ENCODE measurements at places on chromosomes 1 and 21.
A peak's percentile ranks its signal among the peaks of the same experiment; 100 is the strongest.

- no peak for DNase-seq
Observed at GRCh38 chr21:33870768-33871167, 44.8 kb downstream of the ATP5PO start.

DNA sequence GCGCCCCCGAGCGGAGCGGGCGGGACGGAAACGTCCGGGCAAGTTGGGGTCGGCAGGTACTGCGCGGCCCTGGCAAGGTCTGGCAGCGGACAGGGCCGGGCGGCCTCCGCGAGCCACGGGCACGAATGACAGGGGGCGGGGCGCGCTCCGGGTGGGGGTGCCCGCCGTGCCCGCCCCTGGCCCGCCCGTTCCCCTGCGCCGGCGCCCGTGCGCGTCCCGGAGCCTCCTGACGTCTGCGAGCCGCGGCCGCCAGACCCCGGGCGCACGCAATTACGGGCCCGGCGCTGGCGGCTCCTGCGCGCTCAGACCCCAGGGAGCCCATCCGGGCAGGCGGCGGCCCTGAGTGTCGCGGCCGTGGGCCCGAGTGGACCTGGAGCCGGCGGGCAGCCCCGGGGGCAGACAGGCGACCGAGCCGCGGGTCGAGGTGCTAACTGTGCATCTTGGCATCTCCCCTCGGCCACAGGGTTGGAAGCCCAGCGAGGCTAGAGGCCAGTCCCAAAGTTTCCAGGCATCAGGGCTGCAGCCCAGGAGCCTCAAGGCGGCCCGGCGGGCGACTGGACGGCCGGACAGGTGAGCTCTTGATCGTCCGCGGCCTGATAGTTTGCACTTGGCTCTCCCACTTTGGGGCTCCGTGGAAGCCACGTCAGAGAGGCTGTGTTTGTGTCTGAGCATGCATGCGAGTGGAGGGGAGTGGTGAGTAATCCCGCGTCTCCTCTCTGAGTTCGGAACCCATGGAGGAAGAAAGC lies 918 bp downstream of the MIB2 start:
- peak; percentile 50 for DNase-seq

GRCh38 chr1:20152599-20152930 lies 13.4 kb downstream of the PLA2G2F start:
- no peak for DNase-seq

DNA sequence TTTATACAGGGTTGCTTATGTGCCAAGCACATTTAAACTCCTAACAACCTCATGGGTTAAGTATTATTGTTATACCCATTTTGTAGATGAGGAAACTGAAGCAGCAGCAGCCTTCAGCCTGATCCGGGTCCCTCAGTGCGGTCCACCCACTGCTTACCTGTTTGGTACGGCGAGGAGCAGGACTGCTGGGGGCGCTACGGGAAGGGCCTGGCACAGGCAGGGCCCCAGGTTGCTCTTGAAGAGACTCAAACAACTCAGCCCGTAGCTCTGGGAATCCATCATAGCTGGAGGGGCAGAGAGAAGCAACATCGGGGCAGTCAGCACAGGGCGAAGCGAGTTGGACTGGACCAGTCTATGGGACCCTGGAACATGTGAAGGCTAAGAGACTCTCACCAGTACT lies 9.2 kb downstream of the DENND4B start:
- no peak for DNase-seq

- no peak for DNase-seq
Observed at GRCh38 chr1:91637539-91637994, 136.9 kb downstream of the CDC7 start.

DNA sequence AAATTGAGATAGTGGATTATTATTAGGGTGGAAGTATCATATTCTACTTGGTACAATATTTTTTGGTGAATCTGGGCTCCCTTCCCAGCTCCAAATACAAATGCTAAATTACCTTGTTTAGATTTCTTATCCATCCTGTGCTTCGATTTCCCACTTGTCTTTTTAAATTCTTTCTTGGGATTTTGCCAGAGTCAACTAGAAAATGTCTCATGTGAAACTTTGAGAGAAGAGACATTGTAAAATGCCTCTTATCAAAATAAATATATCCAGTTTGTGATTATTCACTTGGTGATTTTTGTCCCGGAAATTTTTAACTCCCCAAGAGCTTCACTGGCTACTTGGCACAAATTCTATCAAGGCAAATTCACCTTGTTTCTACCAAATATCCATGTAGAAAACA lies 202.0 kb downstream of the FMN2 start:
- DNase-seq = no peak

- DNase-seq = no peak
Observed at GRCh38 chr1:77038000-77038399, 170.7 kb downstream of the ST6GALNAC5 start.

DNA sequence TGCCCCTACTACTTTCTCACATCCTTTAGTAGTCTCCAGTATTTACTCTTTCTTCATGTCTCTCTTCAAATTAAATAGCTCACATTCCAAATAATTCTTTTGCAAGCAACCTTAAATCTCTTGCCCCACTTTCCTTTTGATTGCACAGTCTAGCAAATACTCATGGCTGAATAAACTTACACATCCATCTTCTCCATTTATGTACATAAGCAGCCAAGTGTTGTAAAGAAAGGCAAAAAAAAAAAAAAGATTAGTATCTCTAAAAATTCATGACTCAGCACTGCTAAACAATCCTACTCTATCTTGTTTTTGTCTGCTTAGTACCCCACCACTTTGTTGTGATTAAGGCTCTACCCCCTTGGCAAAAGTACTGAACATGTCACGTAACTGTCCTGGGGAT lies 42.6 kb downstream of the F13B start:
- DNase-seq = peak; percentile 55

- DNase-seq = no peak
Observed at GRCh38 chr1:178627037-178627436, 98.0 kb upstream of the RALGPS2 start.

- no peak for DNase-seq
Observed at GRCh38 chr1:223143537-223144248, 645 bp upstream of the TLR5 start.

DNA sequence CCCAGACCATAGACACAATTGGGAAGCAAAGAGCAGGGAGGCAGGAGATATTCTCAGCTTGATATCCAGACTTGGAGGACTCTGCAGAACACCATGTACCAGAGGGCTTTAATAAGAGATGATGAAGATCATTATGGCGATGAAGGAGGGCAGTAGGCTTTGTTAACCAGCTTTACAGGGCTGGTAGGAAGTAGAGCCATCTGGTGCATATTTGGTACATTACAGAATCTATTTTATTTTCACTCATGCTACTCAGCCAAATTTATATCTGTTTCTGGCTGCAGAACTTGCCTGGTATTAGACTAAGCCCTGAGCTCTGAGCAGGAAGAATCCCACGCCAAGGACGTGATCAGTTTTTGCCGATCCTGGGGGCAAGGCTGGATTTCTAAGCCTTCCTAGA lies 61.8 kb upstream of the SYT6 start:
- DNase-seq = no peak

GRCh38 chr1:226617109-226617508 lies 68.5 kb downstream of the STUM start:
- DNase-seq = no peak

DNA sequence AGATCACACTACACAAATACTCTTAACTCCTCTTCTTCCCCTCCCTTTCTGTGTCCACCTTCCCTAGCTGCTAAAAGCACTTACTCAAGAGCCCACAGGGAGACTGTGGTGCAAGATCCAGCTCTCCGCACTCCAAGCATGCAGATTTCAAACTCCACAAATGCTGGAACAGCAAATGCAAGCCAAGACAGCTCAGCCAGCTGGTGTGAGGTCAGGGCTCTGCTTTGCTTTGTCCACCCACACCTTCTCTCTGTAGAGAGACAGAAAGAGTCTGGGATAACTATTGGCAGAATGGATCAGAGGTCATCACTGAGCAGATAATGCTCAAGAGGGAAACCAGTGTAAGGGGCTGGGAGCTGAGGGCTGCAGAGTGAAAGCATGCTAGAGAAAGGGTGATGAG lies 45.2 kb upstream of the DPT start:
- DNase-seq = peak; percentile 77

DNA sequence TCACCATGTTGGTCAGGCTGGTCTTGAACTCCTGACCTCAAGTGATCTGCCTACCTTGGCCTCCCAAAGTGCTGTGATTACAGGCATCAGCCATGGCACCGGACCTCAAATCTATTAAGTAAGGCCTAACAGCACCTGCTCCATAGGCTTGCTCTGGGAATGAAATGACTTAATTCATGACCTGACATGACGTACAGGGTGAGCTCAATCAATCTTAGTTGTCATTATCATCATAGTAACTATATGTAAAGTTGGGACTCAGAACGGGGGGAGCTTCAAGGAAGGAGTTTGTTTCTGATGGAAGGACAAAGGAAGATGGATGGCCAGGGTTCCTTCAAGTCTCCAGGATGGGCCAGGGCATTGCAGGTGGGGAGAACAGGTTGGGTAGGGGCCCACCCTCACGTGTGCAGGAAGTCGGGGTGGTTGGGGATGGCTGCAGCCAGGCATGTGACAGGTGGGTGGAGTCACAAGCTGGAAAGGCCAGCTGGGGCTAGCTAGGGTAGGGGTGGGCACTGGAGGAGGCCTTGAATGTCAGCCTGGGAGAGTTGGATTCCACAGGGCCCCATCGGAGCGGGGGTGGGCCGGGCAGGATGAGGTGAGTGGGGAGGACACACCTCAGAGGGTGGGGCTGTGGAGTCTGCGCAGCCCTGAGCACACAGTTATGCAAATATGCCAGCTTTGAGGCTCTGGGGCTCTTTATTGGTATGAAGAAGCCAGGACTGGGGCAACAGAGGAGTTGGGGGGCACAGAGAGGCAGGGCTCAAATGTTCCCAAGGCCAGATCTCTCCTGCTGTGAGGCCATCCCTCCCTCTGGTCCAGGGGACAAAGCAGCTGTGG lies 9.6 kb downstream of the TRIM62 start:
- DNase-seq = no peak

- DNase-seq = no peak
Observed at GRCh38 chr21:45867041-45867666, 114.4 kb upstream of the COL6A1 start.

DNA sequence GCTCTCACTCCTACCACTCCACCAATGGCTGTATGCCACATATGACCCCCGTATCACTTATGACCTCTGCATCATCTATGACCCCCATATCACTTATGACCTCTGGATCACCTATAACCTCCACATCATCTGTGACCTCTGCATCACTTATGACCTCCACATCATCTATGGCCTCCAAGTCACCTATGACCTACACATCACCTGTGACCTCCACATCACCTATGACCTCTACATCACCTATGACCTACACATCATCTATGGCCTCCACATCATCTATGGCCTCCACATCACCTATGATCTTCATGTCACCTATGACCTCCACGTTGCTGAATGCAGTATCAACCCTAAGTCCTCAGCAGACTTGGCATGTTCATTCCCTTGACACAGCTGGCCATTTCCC lies 271.2 kb downstream of the MATN1 start:
- DNase-seq = no peak

DNA sequence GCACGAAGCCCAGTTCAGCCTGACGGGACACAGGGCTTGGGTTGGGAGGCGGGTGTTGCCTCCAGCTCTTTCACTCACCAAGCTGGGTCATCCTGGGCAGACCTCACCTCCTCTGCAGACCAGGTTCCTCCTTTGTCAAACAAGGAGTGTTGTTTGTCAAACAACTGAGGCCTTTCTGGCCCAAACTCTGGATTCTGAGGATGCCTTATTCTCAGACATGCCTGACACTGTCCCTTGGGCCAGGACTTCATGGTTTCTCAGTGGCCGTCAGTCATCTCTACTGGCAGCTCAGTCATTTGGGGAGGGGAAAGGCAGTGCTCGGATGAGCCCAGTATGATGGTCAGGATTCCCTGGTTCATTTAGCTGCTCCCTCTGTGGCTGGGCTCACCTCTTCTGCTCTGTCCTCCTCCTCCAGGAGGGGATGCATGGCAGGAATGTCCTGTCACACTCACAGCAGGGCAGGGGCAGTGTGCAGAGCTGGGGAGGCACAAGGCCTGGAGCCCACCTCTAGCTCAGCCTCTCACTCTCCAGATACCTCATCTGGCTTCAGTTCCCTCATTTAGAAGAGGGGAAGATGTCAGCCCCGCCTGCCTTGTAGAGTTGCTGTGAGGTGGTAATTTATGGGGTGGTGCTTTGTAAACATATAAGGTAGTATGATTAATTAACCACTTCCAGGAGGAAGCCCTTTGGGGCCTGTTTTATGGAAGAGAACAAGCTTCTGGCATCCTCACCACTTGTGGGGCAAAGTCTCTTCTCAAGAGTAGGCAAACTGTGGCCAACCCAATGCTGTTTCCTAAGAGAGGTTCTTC lies 20.6 kb downstream of the SLC2A1 start:
- no peak for DNase-seq

DNA sequence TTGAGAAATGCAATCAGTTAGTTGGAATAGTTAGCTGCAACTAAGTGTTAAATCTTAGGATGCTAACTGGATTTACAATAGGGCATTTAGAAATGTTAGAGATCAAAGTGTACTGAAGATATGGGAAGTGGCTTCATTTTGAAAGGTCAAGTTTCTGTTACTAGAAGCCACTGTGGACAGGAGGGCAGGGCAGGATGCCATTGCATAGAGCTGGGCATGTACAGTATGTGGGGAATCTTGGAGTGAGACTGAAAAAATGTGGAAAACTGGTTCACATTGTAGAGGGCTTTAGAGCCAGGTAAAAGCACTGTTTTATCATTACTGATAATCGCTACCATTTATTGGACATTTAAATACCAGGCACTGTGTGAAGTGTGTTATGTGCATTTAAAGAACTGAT lies 31.0 kb downstream of the ARID1A start:
- DNase-seq = no peak

GRCh38 chr1:118960567-118961136 lies 27.5 kb downstream of the TBX15 start:
- DNase-seq = peak; percentile 75

GRCh38 chr1:170674239-170674638 lies 10.3 kb downstream of the PRRX1 start:
- no peak for DNase-seq

- no peak for DNase-seq
Observed at GRCh38 chr1:222443566-222443965, 104.3 kb downstream of the HHIPL2 start.

- no peak for DNase-seq
Observed at GRCh38 chr1:53685272-53686051, 53.5 kb downstream of the GLIS1 start.

DNA sequence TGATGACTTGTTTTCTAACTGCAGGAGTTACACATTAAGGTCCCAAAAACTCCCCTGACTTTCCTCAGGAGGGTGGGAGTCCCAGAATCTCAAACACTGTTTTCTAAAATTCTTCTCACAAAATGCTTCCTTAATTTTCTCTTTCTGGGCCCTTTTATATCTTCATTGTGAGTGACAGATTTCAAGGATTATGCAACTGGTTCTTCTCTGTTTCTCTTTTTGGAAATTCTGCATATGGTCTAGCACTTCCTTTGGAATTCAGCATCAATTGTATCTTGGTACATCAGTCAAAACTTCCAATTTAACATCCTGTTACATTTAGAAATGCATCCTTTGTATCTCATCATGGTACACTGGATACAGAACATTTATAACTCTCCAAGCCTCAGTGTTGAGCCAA lies 59.7 kb downstream of the LMO4 start:
- DNase-seq = no peak

Data from cardiac muscle cell (in vitro differentiated cells and primary cell).